ENCODE measurements at places on chromosomes 11 and 22.
A peak's percentile ranks its signal among the peaks of the same experiment; 100 is the strongest.

- DNase-seq, result no peak
These were observed 168.2 kb upstream of the PDGFD start for GRCh38 chr11:104332110-104332509.

- no peak for DNase-seq
These were observed at the start of gene MRGPRX2 for GRCh38 chr11:19060629-19061028. MRGPRX2 (minus strand) TSS chr11:19060717; CDS start chr11:19056402, 4,315 bp downstream.

DNA sequence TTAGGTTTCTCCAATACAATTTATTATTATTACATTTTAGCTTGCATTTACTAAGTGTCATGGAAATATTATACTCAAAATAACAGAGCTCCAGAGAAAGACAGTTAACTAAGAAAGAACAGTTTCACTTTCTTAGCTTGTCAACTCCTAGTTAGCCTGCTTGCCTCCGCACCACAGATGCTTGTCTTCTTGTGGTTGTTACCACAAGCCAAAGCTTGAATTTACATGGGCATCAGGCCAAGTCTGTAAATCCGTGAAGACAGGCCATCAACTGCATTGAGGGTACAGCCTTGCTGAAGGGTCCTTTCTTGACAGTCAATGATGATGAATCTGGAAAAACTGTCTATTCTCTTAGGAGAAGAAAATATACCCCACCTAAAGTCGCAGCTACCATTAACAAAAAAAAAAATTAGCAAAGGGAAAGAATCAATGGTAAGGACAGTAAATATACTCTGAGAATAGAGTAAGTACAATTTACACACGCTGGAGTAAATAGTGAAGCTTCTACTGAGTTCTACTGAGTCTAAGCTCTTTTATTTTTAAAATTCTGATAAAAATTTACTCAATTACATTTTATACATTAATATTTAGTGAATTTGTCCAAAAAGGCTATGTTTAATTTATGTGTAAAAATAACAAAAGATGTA, 15.6 kb upstream of the DENND5A start:
- peak; percentile 81 for DNase-seq

- DNase-seq, result no peak
These were observed 16.3 kb upstream of the RASL10A start for GRCh38 chr22:29331658-29332300.

- no peak for DNase-seq
These were observed 99.5 kb upstream of the API5 start for GRCh38 chr11:43212279-43212678.
